ENCODE measurements at places on chromosomes 16 and 17.

- no peak for DNase-seq
These were observed 1.9 kb downstream of the CDH11 start for GRCh38 chr16:65119901-65120401.

DNA sequence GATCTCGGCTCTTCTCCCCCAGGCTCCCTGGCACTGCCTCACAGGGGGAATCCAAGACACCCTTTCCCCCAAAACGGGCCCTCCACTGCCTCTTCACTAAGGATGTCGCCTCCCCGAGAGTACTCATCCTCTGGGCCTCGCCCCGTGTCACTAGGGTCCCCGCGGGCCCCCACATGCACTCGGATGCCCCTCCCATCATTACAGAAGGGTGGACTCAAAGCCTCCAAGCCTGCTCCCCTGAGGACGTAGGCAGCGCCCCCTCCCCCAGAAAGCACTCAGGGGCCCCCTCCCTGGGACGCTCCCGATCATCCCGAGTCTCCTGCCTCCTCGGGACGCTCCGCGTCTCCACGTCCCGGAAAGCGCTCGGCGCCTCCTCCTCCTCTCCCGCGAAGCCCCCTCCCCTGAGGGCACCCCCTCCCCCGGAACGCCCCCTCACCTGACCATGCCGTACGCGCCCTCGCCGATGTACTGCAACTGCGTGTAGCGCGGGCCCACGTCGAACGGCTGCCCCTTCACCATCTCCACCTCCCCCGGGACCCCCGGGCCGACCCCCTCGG is 338 bp downstream of the MAPK3 start:
- no peak for DNase-seq

DNA sequence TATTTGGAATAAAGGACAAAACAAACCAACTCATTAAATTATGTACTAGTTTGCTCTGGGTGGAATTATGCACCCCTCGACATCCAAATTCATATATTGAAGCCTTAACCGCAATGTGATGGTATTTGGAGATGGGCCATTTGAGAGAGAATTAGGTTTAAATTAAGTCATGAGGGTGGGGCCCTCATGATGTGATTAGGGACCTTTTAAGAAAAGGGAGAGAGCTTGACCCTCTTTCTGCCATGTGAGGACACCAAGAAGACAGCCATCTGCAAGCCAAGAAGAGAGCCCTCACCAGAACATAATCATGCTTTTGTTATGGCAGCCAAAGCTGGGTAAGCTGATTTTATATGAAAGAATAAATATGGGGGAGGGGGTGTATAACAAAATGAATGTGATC is 2.0 kb downstream of the C16orf87 start:
- DNase-seq: no peak

- DNase-seq: no peak
These were observed 36.8 kb downstream of the ASPA start for GRCh38 chr17:3512505-3513171.

GRCh38 chr16:12099451-12100123 is 123.1 kb downstream of the SNX29 start:
- no peak for DNase-seq

All from NCI-H1436 treated with DMSO at 0.1 percent for 48 hours (cell line).